Neural progenitor cell (in vitro differentiated cells): ENCODE measurements at places on chromosomes 5 and 9. TPM values are rescaled to one million over a fixed set of nuclear protein-coding genes. Genes with fewer than 3 reads are reported as not detected.

The CER1 gene
- total RNA-seq, result 0.11 TPM in 1 of 2 replicates, not detected in the other

DNA sequence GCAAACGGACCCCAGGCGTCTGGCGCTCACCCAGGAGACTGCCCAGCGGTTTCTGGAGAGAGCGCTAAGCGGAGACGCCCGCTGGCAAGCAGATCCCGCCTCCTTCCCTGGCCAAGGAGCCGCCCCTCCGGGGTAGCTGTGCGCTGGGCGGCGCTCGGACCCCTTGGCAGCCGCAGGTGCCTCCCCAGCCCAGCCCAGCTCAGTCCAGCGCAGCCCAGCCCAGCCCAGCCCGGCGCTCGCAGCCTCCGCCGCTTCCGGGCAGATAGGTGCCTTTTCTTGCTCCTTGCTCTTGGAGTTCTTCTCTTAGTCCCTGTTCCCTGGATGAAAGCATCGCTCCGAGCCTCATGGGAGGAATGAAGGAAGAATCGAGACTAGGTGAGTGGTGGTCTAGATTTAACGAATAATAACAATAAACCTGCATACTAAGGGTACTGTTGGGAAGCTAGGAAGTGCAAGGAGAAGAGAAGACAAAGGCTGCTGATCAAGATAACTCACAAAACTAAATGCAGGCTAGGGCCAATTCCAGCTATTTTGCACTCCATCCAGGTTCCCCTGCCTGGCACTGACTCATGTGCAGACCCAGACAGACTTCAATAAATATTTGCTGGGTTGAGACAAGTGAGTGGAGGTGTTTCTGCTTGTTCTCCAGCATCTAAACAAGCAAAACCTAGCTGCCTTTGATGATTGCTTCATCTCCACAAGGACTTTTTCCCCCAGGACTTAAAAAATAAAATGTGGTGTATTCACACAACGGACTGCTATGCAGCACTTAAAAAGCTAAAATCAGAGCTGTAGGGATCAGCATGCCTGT lies at the start of gene STK32A:
Gene STK32A, plus strand, starts transcription at position 202 of the 811 bp plus-strand sequence. CDS start 4,609 bp downstream, outside the sequence.
- peak; percentile 92 for DNase-seq

The ZNF462 gene
- total RNA-seq, result 81.8 and 93.4 TPM in 2 replicates

DNA sequence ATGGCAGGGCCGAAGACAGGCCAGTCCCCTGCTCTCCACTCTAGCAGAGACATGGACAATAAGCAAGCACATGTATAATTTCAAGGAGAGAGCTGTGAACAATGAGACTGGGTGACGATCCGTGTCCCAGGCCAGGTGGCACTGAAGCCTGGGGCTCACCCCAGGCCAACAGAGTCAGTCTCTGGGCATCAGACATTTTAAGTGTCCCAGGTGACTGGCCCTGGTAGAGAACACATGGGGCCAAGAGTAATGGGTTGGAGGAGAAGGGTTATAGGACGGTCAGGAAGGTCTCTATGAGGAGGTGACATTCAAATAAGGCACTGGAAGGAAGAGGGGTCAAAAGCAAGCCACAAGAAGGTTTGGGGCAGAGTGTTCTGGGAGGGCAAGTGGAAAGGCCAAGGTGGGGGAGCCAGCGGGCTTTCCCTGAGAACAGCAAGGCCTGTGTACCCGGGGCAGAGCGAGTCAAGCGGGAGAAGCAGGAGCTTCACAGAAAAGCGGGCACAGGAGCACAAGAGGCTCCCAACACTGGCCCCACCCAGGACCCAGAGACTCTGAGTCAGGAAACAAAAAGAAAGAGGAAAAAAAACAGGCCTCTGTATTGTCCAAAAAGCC lies 1.1 kb upstream of the AKNA start:
- DNase-seq, result no peak

DNA sequence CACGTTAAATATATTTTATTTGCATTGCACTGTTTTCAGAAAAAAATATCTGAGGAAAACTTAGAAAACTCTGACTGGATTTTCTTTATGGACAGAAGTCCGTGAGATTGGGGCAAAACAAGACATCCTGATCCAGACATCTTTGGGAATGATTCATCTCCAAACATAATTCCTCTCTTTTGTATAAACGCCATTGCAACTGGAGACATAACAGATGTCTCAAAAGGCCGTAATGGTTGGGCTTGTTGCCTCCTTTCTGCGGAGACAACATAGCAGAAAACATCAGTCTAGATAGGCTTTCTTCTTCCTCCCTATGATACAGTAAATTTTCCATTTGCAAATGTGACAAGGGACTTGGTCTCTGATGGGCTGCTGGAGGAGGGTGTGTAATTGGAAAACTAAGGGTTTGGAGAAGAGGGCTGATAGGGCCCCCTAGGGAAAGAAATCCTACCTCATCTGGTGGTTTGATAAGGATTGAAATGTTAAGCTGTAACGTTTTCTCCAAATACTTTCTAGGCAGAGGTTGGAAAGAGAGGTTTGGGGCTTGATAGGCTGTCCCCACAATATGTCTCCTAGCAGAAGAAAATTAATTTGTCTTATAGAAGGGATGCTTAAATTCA lies 631.5 kb upstream of the ST8SIA4 start:
- DNase-seq, result peak; percentile 32

- peak; percentile 69 for DNase-seq
Measured at GRCh38 chr5:116454417-116454927, 120.2 kb downstream of the SEMA6A start.

The SHC3 gene
- 0.64 and 0.99 TPM in 2 replicates for total RNA-seq

DNA sequence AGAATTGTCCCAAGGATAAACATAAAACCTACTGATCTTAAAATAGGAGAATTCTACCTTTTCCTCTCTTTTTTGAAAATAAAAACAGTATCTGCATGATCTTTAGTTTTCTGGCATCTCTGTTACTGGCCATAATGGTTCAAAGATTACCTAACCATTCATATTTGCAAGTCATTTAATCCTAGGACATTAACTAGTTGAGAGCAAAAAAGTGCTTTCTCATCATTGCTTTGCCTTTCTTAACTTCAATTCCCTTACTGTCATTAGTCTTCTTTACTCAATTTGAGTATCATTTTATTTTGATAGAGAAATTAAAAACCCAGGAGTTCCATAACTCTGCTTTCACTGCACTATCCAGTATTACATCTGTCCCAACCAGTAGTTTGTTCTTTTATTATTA lies 68.6 kb downstream of the RFX3 start:
- DNase-seq, result no peak

DNA sequence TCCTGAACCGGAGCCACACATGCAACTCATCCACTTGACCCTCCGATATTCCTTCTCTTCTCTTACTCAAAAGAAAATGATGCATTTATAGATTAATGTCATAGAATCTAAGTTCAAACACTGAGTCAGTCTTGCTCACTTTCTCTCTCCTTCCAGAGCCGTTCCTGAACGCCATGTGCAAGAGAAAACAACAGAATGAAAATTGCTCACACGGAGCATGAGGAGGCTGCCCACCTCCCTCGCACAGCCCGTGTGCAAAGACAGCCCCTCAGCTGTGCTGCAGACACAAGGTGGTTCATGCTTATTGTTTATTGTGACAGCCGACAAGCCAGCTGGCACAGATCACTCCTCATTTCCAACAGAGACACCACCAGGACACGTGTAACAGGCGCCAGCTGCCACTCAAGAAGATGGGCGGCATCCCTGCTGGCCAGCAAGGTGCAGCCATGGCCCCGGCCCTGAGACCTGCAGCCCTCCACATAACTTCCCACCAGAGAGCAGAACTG lies 290.8 kb downstream of the GLIS3 start:
- DNase-seq, result no peak

DNA sequence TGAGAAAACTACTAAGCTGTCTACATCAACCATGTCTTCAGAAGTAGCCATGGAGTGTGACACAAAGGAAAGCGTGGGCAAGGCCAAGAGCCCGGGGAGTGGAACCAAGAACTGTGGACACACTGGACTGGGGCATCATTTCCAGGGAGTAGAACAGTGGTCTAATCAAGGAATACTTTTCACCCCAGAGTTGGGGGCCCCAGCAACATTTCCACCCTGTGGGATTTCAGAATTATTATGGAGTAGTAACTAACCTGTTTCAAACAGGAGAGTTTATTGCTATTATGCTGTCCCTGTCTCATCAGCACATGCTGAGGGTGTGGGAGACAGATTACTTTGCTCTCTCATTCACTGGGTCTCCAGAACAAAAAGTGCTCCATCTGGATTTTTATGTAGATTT lies 58.0 kb upstream of the FSTL4 start:
- no peak for DNase-seq

- peak; percentile 75 for DNase-seq
Measured at GRCh38 chr5:133287500-133287899, 235.7 kb downstream of the HSPA4 start.

DNA sequence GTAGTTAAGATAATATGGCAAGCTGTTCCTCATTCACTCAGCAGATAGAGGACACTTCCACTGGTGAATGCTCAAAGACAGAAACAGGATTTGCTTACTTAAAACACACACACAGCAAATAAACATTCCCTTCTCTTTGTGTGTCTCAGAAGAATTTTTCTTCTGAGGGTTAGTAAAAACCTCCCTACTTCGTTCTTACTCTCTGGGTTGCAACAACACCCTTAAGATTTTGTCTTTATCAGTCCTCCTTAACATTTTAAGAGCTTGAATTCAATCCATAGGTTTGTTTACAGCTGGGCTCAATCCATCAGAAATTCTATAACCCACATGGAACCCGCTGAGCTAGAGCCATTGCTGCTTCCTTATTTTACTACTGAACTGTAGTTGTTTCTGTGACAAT lies 237.4 kb upstream of the PIK3R1 start:
- DNase-seq, result no peak

GRCh38 chr5:7970816-7971215 lies 101.9 kb downstream of the MTRR start:
- no peak for DNase-seq

GRCh38 chr5:74762599-74762998 lies 4.3 kb downstream of the GFM2 start:
- DNase-seq, result no peak

- peak; percentile 85 for DNase-seq
Measured at GRCh38 chr5:148957591-148958202, 105.2 kb downstream of the SH3TC2 start.

DNA sequence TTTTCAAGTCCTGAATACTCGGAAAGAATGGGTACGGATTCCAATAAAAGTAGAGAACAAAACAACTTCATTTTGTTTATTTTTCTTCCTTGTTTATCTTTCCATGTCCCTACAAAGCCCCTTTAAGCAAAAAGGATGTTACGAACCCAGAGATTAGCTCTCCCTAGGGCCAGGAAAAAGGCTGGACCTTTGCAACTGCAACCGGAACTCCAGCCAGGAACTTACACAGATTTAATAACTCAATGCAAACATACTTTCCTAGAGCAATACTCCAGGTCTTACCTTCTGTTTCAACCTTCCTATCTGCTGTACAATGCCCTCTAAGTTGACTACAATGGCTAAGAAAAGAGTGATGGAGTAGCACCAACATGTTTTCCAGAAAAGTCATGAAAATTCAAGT lies 7.0 kb downstream of the DENND1A start:
- no peak for DNase-seq

GRCh38 chr9:13189362-13189761 lies 90.1 kb downstream of the MPDZ start:
- no peak for DNase-seq
